ENCODE measurements at places on chromosomes 3 and 15.
A peak's percentile ranks its signal among the peaks of the same experiment; 100 is the strongest.

GRCh38 chr3:13574798-13575451 is 26.0 kb downstream of the FBLN2 start:
- H3K4me1 ChIP-seq: peaks cover 43% of the 10 kb centered on the region
- no peak for DNase-seq
- H3K36me3 ChIP-seq: no peaks in the 10 kb centered on the region
- H3K27ac ChIP-seq: no peak overlapping the region
- H3K4me3 ChIP-seq: peak overlapping the region; percentile 40
- peaks cover 5% of the 10 kb centered on the region for H3K27me3 ChIP-seq

DNA sequence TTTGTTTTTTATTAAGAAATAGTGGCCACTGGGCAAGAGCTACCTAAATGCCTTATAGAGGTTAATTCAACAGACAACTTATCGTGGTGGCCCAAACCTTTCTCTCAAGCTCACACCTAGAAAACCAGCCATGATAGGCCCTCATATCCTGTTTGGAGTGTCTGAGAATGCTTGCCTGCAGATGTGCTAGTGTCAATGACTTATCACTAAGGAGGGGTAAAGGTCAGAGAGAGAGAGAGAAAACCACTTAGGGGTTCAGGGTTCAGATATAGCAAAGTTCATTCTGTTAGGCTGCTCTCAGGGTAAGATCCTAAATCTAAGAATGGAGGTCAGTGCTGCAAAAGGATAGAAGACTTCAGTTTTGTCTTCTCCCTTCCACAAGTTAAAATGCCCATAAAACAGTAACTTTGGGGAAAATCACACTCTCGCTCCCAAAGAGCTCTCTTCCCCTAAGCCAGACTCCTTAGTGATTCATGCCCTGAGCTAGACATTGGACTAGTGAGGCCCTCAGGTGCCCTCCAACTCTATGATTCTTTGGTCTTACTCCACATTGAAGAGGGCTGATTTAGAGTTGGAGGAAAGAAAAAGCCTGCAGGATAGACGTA is 30.3 kb upstream of the B3GNT5 start:
- H3K4me1 ChIP-seq: peaks cover 20% of the 10 kb centered on the region
- no peaks in the 10 kb centered on the region for H3K36me3 ChIP-seq
- no peak overlapping the region for H3K4me3 ChIP-seq
- H3K27me3 ChIP-seq: no peaks in the 10 kb centered on the region

DNA sequence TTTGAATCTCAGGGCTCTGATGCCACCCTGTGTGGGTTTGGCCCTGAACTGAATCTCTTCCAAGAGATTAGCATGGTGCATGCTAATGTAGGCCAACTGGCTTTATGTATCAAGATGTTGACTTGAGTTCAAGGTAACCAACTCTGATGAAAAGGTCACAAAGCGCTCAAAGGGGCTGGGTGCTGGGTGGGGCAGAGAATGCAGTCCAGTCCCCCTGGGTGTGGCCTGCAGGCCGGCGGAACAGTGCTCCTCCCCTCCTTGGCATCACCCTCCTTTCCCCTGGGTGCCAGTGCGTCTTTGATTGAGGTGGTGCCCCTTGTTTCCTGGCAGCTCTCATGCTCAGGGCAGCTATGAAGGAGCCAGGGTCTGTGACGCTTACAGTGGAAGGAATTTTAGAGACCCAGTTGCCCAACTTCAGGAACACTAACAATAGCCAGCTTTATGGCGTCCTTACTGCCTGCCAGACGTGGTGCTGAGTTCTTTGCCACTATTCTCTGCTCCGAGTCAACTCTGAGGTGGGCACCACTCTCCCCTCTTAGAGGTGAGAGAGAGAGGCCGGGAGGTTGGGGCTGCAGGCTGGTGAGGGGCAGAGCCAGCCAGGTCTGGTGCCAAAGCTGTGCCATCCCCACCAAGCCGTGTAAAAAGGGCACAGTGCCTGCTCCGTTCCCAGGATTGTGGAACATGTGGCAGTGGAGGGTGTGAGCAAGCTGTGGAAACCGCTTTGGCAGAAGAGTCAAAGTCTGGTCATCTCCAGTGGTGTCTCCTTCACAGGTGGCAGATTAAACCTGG is 9.8 kb downstream of the SYNM start:
- H3K36me3 ChIP-seq: peaks cover 11% of the 10 kb centered on the region
- H3K27ac ChIP-seq: no peak overlapping the region
- H3K4me1 ChIP-seq: peaks cover under 1% of the 10 kb centered on the region
- peaks cover 22% of the 10 kb centered on the region for H3K27me3 ChIP-seq

DNA sequence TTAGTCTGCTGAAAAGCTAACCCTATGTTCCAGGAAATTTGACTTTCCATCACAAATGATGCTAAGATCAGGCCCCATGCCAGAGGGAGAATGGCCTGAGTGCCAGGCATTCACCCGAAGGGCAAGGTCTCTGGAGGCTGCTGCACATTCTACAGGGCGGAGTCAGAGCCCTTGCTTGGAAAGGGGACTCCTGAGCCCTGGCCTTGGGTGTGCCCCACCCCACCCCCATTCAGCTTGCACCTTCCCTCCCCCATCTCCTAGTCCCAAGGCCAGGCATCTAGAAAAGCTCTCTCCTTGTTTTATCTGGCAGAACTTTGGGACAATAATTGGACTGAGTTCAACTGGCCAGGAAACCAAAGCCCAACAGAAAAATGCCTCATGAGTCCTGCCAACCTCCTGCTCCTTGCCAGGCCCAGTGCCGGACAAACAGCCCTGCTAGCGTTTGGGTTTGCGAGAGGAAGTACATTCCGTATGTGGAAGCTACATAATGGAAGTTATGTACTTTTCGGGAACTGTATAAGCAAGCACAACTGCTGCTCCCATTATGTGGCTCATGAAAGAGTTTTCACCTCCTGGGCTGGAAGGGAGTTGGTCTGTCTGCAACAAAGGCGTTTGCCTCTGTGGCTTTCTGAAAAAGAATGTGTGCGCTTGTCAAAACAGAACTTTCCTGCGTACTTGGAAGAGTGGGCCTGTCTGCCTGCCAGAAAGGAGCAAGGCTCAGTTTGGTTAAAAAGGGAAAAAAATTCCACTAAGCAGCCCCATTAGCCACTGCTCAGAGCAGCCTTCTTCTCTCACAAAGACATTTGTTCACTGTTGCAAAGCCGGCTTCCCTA is 321.5 kb upstream of the CTNNB1 start:
- H3K27ac ChIP-seq: no peak overlapping the region
- no peaks in the 10 kb centered on the region for H3K36me3 ChIP-seq
- no peak for DNase-seq
- H3K4me3 ChIP-seq: no peak overlapping the region
- peaks cover 5% of the 10 kb centered on the region for H3K27me3 ChIP-seq

- H3K4me1 ChIP-seq: peaks cover 51% of the 10 kb centered on the region
- no peak for DNase-seq
- no peak overlapping the region for H3K4me3 ChIP-seq
- peak overlapping the region; percentile 60 for H3K27ac ChIP-seq
- no peaks in the 10 kb centered on the region for H3K27me3 ChIP-seq
These were observed 126.7 kb downstream of the MYLK start for GRCh38 chr3:123757281-123757940.

DNA sequence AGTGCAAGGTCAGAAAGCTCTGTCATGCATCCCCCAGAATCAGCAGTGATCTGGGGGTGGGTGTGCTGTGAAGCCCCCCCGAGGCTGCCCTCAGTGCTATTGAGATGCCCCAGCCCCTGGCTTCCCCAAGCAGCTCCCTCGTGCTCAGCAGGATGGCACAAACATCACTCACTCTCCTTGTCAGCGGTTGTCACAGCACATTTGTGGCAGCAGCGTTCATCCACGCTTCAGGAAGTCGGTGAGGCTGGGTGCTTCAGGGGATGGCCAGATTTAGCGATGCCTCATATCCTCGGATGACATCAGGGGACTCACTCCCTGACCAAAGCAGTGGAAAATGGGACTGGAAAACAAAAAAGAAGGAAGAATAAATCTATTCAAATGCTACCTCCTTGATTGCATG is 54.4 kb upstream of the SLC6A11 start:
- DNase-seq: no peak
- H3K4me1 ChIP-seq: no peaks in the 10 kb centered on the region
- no peak overlapping the region for H3K27ac ChIP-seq
- peaks cover 45% of the 10 kb centered on the region for H3K27me3 ChIP-seq
- H3K4me3 ChIP-seq: no peak overlapping the region
- no peaks in the 10 kb centered on the region for H3K36me3 ChIP-seq

DNA sequence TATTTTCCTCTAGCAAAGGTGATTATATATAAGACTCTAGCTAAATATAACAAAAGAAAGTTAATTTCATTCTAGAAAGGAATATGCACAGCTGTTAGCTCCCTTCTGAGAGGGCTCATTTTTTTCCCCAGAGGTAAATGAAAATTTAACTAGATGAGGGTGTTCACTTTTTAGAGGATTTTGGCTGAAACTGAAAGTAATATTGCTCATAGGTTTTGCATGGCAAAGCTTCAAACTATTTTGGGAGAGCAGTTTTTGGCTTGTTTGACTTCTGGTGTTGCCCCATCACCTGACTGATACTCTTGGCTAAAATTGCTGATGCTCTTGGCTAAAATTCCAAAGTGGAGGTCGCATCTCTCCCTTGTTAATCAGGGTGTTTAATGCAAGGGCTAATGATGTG is 311.9 kb downstream of the EDEM1 start:
- no peak for DNase-seq
- H3K4me3 ChIP-seq: no peak overlapping the region
- no peak overlapping the region for H3K27ac ChIP-seq
- H3K36me3 ChIP-seq: no peaks in the 10 kb centered on the region

- H3K27ac ChIP-seq: no peak overlapping the region
- no peaks in the 10 kb centered on the region for H3K36me3 ChIP-seq
- no peak for DNase-seq
- no peaks in the 10 kb centered on the region for H3K27me3 ChIP-seq
- no peaks in the 10 kb centered on the region for H3K4me1 ChIP-seq
- no peak overlapping the region for H3K4me3 ChIP-seq
These were observed 112.5 kb downstream of the ZIC1 start for GRCh38 chr3:147521646-147522045.

DNA sequence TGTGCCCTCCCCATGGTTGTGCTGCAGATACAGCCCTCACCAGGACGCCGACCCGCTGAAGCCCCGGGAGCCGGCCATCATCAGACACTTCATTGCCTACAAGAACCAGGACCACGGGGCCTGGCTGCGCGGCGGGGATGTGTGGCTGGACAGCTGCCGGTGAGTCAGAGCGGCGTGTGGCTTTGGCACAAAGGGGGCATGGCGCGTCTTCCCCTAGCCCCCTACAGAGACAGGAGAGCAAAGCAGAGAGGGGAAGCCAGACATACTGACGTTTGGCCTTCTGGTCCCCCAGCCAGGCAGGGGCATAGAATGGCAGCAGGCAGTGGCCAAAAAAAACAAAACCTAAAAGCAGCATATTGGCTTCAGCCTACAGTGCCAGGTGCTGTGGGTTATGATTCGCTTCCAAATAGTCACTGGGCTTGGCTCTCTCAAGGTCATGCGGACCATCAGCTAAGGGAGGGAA is 64.0 kb downstream of the MESD start:
- DNase-seq: no peak
- H3K4me1 ChIP-seq: peaks cover 1% of the 10 kb centered on the region
- H3K36me3 ChIP-seq: peaks cover 17% of the 10 kb centered on the region
- H3K27ac ChIP-seq: no peak overlapping the region

- H3K27me3 ChIP-seq: peaks cover 13% of the 10 kb centered on the region
- H3K4me1 ChIP-seq: peaks cover 4% of the 10 kb centered on the region
- no peak overlapping the region for H3K27ac ChIP-seq
- no peak for DNase-seq
- H3K4me3 ChIP-seq: no peak overlapping the region
These were observed 12.9 kb downstream of the SCAMP5 start for GRCh38 chr15:75008221-75008625.

DNA sequence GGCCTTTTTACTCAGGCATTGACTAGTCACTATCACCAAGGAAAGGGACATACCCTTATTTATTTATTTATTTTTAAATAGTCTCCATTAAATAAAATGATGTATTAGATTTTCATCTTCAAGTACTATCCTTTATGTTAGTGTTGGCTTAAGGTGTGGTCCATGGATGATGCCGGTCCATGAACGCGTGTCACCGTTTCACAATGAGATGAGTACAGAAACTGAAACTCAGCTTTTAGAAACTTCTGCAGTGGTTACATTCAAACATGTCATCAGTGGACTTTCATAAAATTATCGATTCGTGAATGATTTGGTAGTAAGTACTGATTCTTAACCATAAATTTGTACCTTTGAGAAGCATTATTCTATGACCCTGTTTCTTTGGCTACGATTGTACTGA is 166.6 kb downstream of the SATB1 start:
- H3K36me3 ChIP-seq: peaks cover 11% of the 10 kb centered on the region
- H3K4me3 ChIP-seq: no peak overlapping the region
- no peaks in the 10 kb centered on the region for H3K4me1 ChIP-seq
- no peak for DNase-seq
- H3K27ac ChIP-seq: no peak overlapping the region

DNA sequence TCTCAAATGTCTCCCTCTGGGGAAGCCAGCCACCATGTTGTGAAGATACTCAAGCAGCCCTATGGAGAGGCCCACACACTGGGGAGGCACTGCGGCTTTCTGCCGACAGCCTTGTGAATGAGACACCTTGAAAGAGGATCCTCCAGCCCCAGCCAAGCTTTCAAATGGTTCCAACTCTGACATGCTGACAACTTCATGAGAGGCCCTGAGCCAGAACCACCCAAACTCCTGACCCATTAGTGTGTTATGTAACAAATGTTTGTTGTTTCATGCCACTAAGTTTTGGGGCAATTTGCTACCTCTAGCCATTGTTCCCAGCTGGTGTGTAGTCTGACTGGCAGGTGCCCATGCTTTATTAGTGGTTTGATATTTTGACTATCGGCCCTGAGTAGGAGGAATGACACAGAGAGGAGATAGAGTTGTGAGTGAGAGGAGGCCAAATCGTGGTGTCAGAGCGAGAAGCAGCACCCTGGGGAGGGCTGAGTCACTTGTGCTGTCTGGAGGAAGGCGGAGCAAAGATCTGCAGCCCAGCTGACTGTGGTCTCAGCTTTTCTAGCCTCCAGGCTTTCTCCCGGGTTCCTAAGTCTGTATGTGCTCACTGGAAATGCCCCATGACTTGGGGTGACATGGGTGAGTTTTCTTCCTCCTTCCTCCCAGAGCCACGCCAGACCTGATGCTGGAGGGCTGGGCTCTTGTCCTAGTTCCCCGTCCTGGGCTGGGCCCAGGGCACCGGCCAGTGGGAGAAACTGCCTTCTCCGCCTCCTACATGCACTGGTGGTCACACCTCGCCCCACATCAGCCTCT is 56.7 kb upstream of the BLM start:
- peaks cover 11% of the 10 kb centered on the region for H3K27me3 ChIP-seq
- no peak overlapping the region for H3K27ac ChIP-seq
- no peaks in the 10 kb centered on the region for H3K36me3 ChIP-seq

GRCh38 chr3:25783661-25784512 is 644 bp upstream of the NGLY1 start:
- peaks cover 37% of the 10 kb centered on the region for H3K4me1 ChIP-seq
- no peak overlapping the region for H3K27ac ChIP-seq
- no peaks in the 10 kb centered on the region for H3K27me3 ChIP-seq
- H3K36me3 ChIP-seq: peaks cover 6% of the 10 kb centered on the region
- H3K4me3 ChIP-seq: peak overlapping the region; percentile 80
- peak; percentile 73 for DNase-seq

- no peaks in the 10 kb centered on the region for H3K27me3 ChIP-seq
- DNase-seq: no peak
- H3K4me1 ChIP-seq: peaks cover 6% of the 10 kb centered on the region
- H3K27ac ChIP-seq: no peak overlapping the region
- no peaks in the 10 kb centered on the region for H3K36me3 ChIP-seq
These were observed 17.8 kb upstream of the NR2E3 start for GRCh38 chr15:71792521-71792920.

All from nephron progenitor cell (in vitro differentiated cells).